ENCODE measurements at places on chromosomes 11 and 22.

DNA sequence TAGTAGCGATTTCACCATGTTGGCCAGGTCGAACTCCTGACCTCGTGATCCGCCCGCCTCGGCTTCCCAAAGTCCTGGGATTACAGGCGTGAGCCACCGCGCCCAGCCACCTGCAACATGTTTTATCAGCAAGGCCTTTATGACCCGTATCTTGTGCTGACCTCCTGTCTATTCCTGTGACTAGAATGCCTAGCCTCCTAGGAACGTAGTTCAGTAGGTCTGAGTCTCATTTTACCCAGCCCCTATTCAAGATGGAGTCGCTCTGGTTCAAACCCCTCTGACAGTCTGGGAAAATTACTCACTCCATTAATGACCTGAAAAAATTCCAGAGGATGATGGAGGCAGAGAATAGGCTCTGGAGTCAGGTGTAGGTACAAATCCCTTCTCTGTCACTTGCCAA lies 30.0 kb upstream of the CXCR5 start:
- no peak for DNase-seq

DNA sequence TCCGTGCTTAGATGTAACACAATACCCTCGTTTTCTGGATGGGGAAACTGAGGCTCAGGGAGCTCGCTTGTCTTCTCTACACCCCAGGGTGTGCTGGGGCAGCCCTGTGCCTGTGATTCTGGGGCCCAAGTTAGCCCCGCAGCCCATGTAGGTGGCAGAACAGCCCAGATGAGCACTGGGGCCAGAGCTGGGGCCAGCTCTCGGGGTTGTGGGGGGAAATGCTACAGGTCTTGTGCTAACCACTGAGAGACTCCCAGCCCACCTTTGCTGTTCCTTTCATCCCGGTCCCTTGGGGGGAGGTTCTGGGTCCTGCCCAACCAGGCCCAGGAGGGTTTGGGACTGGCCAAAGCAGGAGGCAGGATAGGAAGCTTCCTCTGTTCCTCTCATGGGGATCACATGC lies 13.5 kb downstream of the MYEOV start:
- no peak for DNase-seq

GRCh38 chr11:116310226-116310625 lies 462.6 kb downstream of the BUD13 start:
- DNase-seq: no peak

DNA sequence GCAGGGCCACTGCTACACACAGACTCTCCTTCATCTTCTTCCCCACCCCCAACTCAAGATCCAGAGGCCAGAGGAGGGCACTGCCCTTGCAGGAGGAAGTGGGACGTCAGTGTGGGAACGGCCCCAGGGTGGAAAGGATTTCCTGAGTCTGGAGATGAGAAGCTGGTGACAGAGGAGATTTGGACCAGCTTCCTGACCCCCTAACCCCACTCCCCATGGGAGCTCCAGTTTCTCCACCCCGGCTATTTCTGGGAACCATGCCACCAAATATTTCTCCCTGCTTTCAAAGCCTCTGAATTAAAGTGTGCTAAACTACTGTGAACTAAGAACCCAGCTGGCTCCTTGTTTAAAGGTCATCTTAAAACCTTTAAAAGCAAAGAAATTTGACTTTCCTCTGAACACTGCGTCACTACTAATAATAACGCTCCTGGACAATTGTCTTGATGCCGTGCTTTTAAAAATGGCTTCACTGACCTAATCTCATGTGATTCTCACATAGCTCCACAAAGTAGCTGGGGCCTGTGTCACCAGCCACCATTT lies 46.6 kb downstream of the CWC15 start:
- no peak for DNase-seq

DNA sequence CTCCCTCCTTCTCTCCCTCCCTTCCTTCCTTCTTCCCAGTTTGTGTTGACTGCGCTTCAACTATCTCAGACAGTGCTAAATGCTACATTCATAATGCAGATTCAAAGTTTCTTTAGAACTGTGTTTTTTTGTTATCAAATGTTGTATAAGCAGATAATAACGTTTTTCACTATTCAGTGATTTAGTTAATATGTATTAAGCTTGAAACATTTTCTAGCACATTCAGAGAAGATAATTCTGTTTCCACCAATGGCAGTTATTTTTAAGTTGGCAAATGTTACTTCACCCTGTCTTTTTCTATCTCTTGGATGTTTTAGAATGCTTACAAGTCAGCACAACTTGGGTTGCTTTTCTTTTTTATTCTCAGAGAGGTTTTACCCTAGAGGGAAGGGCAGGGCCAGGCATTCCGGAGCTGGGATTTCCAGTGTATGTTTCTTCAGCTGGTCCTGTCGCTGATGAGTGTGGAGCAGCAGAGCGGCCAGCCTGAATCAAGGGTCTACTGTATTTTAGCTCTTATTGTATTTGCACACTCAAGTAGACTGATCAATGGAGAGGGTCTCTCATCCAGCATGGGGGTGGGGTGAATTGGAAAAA lies 162.3 kb upstream of the ARHGAP20 start:
- DNase-seq: no peak

DNA sequence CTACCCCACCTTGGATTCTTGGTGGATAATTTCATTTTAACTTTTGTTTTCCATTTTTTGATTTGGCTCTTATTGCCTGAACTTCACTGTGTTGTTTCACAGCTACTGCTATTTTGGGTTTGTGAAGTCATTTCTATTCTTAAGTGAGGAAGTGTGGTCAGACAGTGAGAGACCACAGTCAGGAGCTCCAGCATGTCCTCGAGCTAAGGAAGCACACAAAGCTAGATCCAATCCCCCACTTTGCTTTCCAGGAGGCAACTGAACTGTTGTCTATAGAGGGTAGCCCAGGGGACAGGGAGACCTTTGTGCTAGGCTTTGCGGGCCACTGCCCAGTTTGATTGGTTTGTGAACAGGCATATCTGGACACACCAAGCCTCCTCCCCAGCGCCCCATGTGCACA lies 251.8 kb upstream of the KIRREL3 start:
- DNase-seq: no peak

- DNase-seq: no peak
Measured at GRCh38 chr11:66268952-66269905, 790 bp downstream of the RAB1B start.

DNA sequence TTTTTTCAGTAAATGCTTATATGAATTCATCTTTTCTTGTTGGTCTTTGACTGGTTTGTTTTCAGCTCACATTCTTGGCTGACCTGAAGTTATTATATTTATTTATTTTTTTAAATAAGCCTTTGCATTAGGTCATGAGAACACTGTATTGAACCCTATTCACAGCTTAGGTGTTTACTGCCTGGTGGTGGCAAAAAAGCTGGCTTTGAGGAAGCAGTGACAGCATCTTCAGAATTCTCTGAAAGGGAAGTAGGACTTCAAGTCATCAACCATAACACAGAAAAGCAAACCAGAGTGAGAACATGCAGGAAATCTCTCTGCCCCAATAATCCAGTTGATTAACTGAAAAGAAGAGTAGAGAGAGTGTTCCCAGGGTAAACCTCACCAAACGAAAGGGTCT lies 30.3 kb upstream of the MMP13 start:
- DNase-seq: no peak

GRCh38 chr11:74102321-74102720 lies 68.5 kb downstream of the C2CD3 start:
- DNase-seq: no peak

DNA sequence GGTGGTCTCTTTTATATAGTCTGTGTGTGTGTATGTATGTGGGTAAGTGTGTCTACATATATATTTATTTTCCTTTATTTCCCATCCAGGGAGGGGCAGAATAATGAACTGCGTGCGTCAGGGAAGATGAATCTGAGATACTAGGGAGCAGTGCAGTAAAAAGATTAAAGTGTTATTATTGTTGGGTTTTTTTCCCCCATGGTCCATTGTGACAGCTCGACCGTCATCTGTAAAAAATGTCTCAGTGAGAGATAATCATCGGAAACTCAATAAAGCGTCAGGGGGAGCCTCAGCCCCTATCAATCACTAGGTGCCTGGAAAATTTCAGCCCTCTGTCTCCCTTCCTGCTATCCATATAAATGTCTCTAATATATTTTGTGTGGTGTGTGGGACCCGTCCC lies 64.6 kb downstream of the CLPB start:
- DNase-seq: no peak

- DNase-seq: no peak
Measured at GRCh38 chr11:34490304-34490703, 23.3 kb downstream of the ELF5 start.

DNA sequence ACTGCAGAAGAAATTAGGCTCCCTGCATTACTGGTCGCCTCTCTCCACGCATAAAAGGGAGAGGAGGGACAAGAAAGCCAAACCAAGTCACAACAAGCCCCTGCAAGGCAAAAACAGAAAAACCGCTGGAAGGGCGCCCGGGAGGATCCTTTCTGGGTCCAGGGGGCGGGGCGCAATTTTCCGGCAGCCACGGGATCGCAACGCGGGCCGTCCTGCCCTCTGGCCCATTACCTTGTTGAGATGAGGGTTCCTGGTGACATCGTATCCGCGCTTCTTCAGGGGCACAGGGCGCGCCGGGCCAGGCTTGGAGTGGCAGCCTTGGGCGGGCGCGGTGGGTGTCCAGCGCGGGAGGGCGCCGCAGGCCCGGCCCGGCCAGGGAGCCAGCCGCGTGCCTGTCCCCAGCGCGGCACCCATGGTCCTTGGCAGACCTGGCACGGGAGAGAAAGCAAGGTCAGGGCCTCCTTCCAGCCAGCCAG lies 847 bp downstream of the ME3 start:
- peak; percentile 23 for DNase-seq

DNA sequence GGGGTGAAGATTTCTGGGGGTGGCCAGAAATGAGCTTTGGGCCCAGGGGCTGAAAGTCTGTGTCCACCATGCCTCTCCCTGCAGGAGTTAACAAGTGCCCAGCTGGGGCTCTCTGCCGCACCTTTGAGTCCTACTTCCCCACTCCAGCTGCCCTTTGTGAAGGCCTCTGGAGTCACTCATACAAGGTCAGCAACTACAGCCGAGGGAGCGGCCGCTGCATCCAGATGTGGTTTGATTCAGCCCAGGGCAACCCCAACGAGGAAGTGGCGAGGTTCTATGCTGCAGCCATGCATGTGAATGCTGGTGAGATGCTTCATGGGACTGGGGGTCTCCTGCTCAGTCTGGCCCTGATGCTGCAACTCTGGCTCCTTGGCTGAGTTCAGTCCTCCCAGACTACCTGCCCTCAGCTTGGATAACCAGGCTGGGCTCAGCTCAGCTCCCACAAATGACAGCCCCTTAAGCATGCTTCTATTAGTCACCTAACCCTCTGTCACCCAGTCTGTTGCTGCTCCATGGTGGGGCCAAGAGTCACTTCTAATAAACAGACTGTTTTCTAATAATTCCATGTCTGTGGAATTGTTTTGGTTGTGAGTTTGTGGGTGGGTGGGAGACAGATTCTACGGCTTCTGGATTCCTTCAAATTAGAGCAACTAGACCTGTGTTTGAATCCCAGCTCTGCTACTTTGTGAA lies 3.0 kb upstream of the INPPL1 start:
- DNase-seq: no peak

GRCh38 chr11:64313491-64314145 lies 3.7 kb downstream of the TRMT112 start:
- DNase-seq: no peak

DNA sequence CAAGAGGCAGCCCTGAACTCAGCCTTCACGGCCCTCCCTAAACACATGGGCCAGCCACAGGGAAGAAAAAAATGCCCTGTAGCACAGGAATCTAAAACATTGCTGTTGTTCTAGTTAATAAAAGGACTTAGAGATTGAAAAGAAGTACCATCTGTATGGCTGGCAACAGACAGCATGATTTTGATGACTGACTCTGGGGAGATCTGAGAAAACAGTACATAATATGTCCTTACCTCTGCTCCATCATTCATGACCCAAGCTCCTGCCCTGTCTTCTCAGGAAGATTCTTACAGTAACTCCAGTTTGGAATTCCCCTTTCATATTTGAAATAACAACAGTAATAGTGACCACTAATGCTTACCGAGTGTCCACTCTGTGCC lies 244.2 kb downstream of the ETS1 start:
- DNase-seq: no peak

GRCh38 chr11:111308140-111308539 lies 9.8 kb downstream of the POU2AF3 start:
- DNase-seq: no peak

GRCh38 chr11:64185175-64185692 lies 737 bp upstream of the STIP1 start:
- DNase-seq: peak; percentile 61

DNA sequence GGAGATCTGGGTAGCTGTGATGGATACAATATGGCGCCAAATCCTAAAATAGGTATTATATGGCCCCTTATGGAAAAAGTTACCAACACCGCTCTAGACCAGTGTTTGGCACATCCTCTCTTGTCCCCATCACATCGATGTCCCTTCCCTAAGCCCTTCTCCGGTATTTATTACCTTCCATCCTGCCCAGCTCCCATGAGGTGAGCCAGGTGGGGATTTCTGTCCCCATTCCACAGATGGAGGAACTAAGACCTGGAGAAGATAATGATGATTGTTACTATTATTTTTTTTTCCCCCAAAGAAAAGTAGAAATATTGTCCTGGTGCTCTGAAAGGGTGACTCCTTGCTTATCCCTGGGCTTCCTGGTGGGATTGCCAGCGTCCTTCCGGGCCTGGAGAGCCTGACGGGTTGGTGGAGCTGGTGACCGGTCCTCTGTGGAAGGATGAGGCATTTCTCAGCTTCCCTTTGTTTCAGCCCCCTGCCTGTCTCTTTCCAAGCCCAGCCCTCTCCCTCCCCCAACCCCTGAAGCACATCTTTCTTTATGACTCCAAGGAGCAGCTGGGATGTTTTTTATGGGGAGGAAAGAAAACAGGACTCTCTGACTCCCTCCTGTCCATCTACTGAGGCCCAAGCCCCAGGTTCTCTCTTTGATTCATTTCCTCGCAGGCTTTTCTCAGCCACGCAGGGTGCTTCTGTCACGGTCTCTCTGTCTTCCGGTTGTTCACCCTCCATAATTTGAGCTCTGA lies 65.4 kb downstream of the TP53I11 start:
- no peak for DNase-seq

DNA sequence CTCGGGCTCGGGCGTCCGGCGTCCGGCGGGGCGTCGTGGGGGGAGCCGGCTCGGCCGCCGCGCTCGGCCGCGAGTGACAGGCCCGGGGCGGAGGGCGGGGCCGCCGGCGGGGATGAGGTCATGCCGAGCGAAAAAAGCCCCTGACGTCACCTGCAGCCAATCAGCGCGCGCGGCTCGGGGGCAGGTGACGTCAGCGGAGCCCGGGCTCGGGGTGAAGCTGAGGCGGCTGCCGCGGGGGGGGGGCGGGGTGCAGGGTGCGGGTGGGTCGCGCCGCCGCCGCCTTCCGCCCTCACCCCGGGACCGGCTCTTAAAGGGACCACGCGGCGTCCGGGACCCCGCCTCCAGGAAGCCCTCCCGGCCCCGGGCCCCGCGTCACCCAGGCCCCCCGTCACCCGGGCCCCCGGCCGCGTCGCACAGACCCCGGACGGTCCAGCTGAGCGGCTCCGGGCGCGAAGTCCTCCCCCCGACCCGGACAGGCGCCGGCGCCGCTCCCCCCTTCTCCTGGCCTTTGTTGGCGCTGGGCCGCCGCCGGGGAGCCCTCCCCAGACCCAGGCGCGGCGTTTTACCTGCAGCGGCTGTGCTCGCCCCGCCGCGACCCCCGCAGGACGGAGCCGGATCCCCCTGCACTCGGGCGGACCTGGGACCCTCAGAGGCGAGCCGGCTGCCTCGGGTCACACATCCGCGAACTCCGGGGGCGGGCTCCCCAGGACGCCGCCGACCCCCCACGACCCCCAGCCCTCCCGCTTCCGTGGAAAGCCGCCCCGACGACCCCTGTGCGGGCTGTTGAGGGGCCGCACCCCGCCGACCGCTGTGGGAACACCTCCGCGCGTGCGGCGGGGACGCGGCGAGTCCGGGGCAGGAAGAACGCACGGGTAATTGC lies at the start of gene DUSP8:
Gene DUSP8 (minus strand): TSS at position 75 of the 880 bp plus-strand sequence. CDS start 6,445 bp downstream, outside the sequence.
- peak; percentile 71 for DNase-seq
